ENCODE measurements at places on chromosomes 6 and 20. TPM values are rescaled to one million over a fixed set of nuclear protein-coding genes. Genes with fewer than 3 reads are reported as not detected.

GRCh38 chr20:58022711-58023110, 205.7 kb downstream of the ANKRD60 start:
- DNase-seq = no peak

OPRM1 gene
- not detected for total RNA-seq

DEFB115 gene
- not detected for total RNA-seq

GRCh38 chr20:11216451-11217314, 542.9 kb upstream of the JAG1 start:
- DNase-seq = no peak

KCNK16 gene
- total RNA-seq = not detected

GRCh38 chr6:90895299-90896074, 308.6 kb upstream of the MAP3K7 start:
- DNase-seq = no peak

GSTA3 gene
- not detected for total RNA-seq

DNA sequence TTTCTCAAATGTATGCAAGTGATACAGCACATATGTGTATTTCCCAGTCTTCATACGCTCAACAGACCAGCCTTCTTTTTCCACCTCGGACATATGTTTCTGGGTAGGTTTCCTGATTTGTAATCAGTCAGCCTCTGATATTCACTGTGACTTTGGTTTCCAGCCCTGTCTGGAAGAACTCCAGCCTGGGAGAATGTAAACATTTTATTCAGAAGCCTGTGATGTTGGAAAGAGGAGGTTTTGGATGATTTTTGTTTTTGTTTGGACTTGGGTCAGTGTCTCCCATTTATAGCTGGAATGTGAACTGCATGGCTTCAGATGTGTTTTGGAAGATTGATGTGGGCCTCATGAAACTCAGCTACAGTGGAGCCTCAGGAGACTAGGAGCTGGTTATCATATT, 172.2 kb upstream of the CENPW start:
- no peak for DNase-seq

TSPO2 gene
- not detected for total RNA-seq

DNA sequence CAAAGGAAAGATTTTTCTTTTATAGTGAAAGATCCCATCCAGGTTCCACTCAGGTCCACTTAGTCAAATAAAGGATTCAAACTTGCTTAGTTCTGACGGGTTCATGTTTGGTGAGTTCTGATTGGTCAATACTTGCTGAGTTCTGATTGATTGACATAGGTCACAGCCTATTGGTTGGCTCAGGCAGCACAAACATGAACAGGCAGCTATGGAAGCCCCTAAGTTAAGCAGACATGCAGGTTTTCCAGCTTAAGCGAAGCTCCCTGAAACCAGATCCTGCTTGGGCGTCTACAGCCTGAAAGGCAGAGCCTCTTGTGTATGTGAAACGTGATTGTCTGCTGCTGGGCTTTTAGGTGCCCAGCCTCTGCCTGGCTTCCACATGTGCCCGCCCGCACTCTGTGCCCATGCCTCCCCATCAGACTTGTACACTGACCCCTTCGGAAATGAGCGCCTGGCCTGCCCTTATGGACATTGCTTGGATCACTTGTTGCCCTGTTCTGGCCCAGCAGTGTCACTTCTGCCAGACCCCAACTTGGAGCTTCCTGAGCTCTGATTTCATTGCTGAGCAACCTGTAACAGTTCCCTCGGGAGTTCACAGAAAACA, 45.4 kb upstream of the ECI2 start:
- DNase-seq = no peak

DNA sequence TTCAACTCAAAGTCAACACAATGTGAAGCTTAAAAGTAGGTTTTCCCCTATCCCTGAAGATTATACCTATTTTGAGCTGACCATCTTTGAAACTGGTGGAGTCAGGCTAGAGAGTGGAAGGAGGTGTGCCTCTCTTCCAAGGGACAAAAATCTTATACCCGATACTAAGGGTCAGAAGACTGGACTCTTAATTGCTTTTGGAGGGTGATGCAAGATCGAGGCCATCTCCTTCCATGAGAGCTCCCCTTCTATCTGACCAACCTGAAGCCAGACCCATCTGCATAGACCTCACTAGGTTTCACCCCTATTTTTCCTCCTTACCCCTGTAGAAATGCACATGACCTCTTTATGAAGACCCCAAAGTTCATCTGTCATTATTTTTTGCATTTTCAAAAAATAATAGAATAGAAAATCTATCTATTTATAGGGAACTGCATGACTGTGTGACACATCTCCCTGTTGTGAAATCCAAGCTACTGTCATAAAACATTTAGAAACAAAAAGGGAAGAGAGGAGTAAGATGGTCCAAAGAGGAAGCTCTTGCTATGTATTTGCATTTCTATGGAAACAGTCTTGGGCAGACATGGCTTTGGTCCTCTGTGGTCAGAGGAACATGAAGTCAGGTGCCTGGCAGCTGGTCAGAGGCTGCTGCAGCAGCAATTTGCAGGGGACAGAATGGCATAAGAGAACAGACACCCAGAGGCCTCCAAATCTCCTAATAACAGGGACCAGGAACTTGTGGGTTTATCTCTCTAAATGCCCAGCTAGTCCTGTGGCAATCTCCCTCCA, 349.2 kb downstream of the MAFB start:
- DNase-seq = no peak

DNA sequence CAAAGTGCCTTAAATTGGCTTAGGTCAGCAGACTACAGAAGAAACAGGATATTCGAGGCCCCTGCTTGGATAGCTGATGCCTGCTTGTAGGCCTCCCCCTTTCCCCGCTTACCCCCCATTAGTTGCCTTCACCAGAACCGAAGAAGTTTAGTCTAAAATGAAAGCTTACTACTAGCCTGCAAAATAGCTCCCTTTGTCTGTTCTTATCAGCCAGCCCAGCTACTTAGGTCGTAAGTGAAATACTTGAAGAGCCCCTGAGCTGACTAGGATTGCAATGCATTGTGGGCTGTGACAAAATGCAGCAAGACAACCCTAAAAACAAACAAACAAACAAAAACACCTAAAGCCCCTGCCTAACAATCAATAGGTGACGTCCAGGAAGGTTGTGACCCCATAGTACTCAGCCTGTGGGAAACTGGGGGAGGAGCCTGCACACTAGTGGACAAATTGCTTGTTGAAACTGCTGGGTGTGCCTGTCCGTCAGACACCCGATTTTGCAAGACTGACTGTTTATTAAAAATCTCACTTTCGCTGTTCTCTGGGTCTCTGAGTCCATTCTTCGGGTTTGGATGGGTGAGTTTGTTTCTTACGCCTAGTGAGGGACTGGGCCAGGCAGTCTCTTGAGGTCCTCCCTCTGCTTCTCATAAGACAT, 105.0 kb upstream of the DUSP22 start:
- no peak for DNase-seq

- DNase-seq = no peak
These were observed 74.0 kb upstream of the GLP1R start for GRCh38 chr6:38974389-38975151.

CRISP2 gene
- total RNA-seq = not detected

RBPJL gene
- total RNA-seq = not detected

DNA sequence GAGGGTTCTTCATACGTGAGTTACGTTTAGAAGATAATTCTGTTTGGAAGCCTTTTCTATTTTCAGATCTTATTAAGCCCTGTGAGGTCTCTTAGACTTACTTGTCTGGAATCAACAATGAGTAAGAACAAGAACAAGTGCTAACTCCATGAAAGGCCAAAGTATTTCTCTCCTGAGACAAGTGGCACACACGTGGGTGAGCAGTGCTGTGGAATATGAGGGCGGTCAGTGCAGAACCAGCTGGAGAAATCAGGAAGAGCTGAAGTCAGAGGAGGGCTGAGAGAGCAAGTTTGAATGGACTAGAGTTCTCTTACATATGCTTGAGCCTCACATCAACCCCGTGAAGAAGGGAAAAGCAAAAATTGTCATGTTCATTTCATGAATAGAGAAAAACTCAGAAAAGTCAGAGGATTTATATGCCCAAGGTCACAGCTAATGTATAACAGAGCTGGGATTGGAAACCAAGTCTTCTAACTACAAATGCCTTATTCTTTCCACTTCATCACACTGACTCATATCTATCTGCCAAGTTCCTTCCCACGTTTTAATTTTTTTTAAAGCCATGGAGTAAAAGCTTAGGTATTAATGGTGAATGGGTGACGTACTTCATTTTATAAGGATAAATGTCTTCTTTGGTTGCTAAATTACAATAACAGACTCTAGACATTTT, 201.3 kb upstream of the DTNBP1 start:
- no peak for DNase-seq

DNA sequence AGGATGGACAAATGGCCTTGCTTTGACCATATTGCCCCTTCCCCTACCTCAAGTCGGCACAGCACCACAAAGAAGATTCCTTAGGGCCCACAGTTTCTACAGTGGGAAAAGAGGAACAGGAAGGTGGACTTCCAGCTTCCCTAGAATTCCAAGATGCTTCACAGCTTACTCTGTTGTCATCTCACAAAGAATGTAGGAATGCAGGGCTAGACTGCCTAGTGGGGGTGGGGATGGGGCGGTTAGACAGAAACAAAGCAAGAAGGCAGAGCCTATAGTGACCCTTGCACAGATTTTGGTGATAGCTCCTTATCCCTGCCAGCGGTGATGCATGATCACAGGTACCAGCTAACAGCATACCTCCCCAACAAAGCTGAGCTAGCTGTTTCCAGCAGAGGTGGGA, 607.6 kb upstream of the MAN1A1 start:
- DNase-seq = no peak

PRR18 gene
- total RNA-seq = 0.31 TPM

- DNase-seq = no peak
These were observed 132.8 kb downstream of the PRND start for GRCh38 chr20:4854561-4854901.

GRCh38 chr20:4052554-4052953, 37.2 kb upstream of the RNF24 start:
- no peak for DNase-seq

- DNase-seq = no peak
These were observed 59.0 kb upstream of the QKI start for GRCh38 chr6:163355426-163355991.

RIMS4 gene
- 1.6 TPM for total RNA-seq

LINC00237 gene
- not detected for total RNA-seq

GRCh38 chr20:32396646-32397160, 38.6 kb downstream of the ASXL1 start:
- DNase-seq = no peak

- no peak for DNase-seq
These were observed 378.8 kb downstream of the QKI start for GRCh38 chr6:163793011-163793983.

DNA sequence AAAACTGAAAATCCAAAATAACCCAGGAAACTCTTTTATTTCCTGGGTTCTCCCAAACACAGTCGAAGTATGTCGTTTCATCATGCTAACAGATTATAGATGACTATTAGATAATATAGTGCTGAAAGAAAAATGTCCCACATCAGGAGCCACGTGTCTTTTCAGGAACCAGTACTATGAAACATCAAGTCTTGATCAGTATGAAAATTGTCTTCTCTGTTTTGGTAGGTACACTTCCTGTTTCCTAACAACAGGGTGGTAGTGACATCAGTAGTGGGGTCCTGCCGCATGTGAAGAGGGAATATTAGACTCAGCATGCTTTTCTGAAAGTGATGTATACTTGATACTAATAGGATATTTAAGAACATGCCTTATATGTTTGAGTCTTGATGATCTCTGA, 136.7 kb downstream of the HIVEP1 start:
- no peak for DNase-seq

DNA sequence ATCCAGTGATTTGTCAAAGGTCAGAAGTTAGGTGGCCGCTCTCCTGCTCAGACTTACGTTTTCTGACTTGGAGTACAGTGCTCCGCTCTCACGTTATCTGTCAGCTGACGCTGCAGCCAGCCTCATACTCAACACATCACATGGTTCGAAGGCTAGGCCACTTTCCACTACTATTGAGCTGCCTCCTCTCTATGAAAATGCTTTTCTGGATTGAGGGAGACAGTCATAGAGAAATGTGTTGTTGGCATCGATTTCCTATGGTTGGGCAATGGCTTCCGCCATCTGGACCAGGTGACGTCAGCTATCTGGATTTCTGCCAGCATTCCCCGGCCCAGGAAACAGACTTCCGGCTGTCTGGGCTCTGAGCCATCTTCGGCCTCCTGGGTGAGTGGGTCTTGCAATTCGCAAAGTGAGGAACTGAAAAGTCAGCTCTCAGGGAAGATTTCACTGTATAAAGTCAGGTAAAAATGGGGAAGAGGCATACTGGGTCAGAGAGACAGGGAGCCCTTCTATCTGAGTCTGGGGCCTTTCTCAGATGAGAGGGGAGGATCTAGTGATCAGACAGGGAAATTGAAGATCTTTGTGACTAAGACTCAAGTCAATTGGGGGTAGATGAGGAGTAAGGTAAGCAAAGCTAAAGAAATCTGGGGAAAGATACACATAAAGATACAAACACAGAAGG, 37.5 kb upstream of the IER3 start:
- DNase-seq = peak; percentile 96

DNA sequence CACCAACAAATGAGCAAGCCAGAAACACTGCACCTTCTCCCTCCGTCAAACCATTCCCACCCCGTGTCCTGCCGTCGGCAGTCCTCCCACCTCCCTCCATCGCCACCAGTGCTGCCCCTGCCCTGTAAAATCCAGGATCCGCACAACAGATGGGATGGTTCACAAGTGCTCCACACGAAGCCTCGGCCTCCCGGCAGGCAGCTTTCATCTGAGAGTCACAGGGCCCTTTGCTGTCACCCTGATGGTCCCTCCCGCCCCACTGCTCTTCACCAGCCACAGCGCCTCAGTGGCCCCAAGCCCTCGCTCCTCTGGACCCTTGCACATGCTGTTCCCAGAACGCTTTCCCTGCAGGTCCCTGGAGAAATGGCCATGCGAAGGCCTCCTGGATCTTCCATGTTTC, 12.1 kb downstream of the SLC4A11 start:
- no peak for DNase-seq

GRCh38 chr6:18042536-18043145, 55.2 kb upstream of the KIF13A start:
- no peak for DNase-seq

SDCBP2 gene
- 3.4 TPM for total RNA-seq

DNA sequence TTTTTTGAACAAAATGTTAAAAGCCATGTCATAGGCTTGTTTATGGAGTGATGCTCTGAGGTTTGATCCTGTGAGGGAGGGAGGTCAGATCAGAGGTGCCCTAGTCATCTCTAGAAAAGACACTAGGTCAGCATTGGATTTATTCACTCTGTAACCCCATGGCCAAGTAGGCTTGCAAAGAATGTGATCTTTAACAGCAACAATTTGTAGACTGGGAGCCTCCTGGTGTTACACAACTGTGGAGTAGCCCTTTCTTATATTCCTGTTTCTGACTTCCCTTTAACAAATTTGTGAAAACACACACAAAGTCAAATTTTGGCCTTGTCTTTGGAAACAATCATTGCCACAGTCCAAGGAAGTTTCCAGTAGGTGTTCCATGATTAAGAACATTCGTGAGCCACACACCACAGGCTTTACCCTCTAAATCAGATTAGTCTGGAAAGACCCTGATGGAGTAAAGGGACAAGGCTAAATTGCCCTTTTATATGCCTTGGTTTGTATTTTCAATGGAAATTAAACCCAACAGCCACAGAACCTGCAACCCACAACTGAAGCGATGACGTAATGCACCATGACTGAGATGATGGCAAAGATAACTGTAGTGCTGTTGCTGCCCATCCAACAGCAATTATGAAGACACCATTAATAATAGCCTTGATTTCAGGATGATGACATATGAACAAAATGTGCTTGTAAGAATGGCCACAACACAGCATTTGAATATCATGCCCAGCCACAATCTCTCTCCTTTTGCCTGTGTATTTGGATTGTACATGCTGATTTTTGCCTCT, 22.1 kb downstream of the SCP2D1 start:
- DNase-seq = no peak

- no peak for DNase-seq
These were observed 923 bp upstream of the ILRUN start for GRCh38 chr6:34697544-34697836.

All from mesothelial cell of epicardium (in vitro differentiated cells).